ENCODE measurements at places on chromosomes 1 and 21.
A peak's percentile ranks its signal among the peaks of the same experiment; 100 is the strongest.

- DNase-seq: no peak
Measured at GRCh38 chr21:27244776-27245175, 277.9 kb upstream of the ADAMTS5 start.

DNA sequence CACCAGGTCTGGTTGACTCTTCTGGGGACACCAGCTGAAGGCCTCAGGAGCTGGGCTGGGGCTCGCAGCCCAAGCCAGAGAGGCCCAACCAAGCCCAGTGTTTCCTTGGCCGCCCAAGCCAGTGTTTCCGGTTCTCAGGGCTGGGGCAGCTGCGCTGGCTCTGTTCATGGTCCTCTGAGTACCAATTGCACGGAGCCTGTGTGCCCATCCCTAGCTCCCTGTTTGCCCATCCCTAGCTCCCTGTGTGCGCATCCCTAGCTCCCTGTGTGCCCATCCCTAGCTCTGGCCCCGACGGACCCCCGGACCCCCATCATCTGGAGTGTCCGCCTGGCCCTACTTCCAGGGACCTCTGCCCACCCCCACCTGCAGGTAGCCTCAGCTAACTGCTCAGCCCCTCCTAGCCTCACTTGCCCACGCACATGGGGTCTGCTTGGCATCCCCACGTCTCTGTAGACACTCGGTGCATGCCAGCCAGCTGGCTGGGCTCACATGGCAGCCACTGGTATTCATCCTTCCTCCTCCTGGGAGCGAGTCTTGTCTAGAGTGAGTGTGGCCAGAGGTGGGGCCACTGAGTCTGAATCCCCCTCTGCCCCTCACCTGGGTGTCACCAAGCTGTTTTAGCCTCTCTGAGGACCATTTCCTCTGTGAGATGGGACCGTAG, 64.0 kb downstream of the WNT9A start:
- no peak for DNase-seq

DNA sequence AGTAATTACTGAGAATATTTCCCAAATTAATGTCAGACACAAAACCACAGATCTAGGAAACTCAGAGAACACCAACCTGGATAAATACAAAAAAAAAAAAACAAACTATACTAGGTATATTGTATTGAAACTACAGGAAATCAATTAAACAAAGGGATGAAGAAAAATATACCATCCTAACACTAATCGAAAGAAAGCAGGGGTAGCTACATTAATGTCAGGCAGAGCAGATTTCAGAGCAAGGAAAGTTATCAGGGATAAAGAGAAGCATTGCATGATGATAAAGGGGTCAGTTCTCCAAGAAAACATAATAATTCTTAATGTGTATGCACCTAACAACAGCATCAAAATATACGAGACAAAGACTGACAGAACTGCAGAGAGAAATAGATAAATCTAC, 89.9 kb downstream of the TOMM20 start:
- no peak for DNase-seq

- peak; percentile 67 for DNase-seq
Measured at GRCh38 chr1:88175631-88176226, 508.3 kb upstream of the PKN2 start.

GRCh38 chr1:159889821-159890252, 10.1 kb downstream of the CFAP45 start:
- DNase-seq: peak; percentile 94

GRCh38 chr1:157286646-157287420, 148.6 kb upstream of the ETV3 start:
- no peak for DNase-seq

- DNase-seq: no peak
Measured at GRCh38 chr1:10594595-10595223, 120.0 kb downstream of the PEX14 start.

DNA sequence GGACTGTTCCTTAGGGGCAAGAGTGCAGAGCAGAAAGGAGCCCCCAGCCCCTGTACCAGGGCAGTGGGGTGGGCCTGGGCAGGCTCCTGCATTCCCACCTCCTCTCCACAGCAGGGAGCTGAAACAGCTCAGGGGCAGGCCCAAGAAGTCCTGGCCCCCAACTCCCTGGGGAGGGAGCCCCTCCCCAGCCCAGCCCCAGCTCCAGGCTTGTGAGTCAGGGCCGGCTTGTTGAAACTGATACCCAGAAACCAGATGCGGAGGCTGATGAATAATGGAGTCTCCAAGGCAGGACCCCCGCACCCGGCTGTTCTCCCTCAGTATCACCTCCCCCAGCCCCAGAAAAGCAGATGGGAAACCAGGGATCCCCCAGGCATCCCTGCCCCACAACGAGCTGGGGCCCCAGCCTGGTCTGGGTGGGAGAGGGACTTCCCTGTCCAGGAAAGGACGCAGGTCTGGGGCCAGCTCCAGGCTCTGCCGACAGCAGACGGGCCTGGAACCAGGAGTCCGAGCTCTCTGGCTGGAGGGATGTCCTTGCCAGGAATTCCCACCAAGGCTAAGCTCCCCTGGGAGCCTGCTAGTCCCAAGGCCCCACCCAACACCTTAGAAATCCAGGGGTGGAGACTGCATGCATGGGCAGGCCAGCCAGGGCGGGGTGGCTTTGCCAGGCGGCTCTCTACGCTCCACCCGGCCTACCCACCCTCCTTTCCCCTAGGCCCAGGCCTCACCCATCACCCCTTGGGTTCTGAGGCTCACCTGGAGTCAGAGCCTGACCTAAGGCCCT, 2.7 kb downstream of the PLEKHG5 start:
- no peak for DNase-seq

GRCh38 chr1:157653494-157653873, 47.1 kb downstream of the FCRL3 start:
- DNase-seq: no peak

DNA sequence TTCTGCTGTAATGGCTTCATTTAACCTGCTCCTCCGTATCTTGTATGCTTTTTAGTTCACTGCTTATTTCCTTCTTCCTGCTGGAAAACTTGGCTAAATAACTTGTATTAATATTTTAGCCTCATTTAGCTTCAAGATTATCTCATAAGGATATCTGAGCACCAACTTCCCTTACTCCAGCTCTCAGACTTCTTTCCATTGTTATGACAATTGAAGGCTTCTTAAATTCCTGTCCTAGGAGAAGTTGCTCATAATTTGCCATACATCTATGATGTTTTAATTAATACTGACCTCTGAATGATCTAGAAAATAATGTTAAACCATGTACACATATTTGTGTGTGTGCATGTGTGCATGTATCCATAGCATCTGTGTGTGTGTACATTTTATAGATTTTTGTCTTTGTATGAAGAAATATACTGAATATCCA, 1524.4 kb upstream of the TPTE start:
- DNase-seq: no peak

DNA sequence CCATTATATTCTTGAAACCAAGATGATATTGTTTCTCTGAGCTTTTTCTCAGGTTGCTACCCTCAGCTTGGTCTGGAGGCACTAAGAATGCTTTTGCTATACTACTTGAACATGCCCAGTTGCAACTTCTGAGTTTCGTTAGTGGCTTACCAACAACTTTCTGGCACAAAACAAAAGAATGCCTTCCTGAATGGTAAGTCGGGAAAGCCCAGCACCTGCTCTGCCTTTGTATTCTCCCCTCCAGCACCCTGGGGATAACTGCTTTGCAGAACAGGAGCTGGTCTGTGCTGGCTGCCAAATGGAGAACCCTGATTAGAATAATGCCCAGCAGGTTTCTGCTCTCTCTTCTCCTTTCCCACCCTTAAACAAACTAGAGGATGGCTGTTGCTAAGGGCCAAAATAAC, 149.3 kb downstream of the TGFB2 start:
- no peak for DNase-seq

DNA sequence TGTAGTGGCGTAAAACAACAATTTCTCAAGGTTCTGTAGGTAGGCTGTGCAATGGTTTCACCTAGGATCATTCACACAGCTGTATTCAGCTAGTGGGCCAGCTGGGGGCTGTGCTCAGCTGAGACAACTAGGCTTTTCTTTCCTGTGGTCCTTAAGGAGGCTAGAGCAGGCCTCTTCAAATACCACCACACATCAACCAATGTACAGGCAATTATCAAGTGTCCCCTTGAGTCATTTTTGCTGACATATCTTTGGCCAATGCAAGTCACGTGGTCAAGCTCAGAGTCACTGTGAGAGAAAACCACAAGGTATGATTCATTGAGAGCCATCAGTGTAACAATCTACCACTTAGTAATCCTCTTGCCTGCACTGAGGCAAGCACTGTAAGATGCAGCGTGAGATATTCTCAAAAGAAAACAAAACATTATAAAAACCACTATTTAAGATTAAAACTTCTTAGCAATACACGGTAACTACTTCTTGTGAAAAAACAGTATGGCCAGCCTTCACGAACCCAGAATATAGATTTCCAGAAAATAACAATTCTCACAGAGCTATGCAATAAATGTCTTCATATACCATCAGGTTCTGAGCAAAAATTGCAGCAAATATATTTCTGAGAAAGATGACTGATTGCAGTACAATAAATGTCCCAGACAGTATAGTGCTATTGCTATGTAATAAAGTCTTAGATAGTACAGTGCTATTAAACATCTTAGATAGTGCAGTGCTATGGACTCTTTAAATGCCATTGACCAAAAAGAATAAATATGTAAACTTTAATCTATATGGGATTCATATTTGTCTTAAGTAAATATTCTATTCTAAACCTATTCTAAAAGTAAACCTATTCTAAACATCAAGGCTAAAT, 55.3 kb downstream of the NME7 start:
- DNase-seq: peak; percentile 95

- no peak for DNase-seq
Measured at GRCh38 chr1:228810878-228811711, 75.8 kb downstream of the RHOU start.

- DNase-seq: no peak
Measured at GRCh38 chr21:19993268-19993667, 1004.9 kb upstream of the NCAM2 start.

- no peak for DNase-seq
Measured at GRCh38 chr1:167467126-167467710, 51.1 kb downstream of the CD247 start.

DNA sequence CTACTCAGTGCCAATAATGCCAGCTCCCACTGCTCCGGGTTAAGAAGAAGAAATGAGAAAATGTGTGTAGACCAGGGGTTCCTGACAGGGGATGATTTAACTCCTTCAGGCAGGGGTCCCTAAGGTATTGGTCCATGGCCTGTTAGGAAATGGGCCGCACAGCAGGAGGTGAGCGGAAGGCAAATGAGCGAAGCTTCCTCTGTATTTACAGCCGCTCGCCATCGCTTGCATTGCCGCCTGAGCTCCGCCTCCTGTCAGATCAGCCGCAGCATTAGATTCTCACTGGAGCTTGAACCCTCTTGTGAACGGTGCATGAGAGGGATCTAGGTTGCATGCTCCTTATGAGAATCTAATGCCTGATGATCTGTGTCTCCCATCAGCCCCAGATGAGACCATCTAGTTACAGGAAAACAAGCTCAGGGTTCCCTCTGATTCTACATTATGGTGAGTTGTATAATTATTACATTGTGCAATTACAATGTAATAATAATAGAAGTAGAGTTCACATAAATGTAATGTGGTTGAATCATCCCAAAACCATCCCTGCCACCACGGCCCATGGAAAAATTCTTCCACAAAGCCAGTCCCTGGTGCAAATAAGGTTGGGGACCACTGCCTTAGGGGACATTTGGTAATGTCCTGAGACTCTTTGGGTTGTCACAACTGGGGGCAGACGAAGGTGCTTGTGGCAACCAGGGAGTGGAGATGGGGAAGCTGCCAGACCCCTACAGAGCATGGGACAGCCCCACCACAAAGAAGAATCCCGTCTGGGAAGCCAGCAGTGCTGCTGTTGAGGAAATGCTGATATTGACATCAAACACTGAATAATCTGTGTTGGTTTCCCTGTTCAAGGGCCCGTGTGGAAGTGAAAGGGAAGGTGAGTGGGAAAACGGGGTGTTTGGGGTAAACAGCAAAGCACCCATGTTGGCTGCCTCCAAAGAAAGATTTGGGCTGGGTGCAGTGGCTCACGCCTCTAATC, 60.8 kb downstream of the DHRS3 start:
- peak; percentile 54 for DNase-seq

- DNase-seq: no peak
Measured at GRCh38 chr1:65704318-65704717, 88.4 kb upstream of the PDE4B start.

DNA sequence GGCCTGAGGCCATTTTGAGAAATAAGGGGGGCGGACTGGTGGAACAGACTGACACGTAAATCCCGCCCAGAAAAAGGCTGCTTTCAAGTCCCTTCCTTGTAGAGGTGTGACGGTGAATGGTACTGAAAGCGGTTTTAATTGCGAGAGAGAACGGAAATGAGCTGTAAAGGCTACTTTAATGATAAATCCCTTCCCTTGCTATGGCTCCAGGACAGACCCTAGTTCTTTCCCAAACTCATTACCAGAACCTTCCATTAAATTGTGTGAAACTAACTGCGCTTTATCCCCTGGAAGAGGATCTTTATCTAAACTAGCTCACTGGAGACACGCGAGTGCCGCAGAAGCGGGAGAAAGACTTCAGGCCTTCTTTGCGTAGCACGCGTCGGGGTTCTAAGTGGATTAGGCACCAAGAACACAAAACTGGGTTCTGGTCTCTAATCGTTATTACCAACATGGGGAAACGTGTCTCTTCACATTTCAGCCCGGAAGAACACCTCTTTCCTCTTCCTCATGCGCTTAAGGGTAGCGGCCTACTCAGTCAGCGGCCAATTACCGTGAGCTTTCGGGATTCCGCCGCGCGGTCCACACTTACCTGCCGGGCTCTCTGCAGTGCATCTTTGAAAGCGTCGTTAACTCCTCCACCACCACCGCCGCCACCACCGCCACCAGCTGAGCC, 441 bp downstream of the FUBP1 start:
- DNase-seq: peak; percentile 90

GRCh38 chr1:21630571-21631343, 38.4 kb downstream of the RAP1GAP start:
- peak; percentile 20 for DNase-seq

GRCh38 chr1:235112297-235113182, 16.1 kb downstream of the TOMM20 start:
- DNase-seq: no peak

- DNase-seq: no peak
Measured at GRCh38 chr1:226779561-226779960, 40.5 kb upstream of the ITPKB start.

- DNase-seq: no peak
Measured at GRCh38 chr21:14115646-14116045, 95.1 kb downstream of the LIPI start.

DNA sequence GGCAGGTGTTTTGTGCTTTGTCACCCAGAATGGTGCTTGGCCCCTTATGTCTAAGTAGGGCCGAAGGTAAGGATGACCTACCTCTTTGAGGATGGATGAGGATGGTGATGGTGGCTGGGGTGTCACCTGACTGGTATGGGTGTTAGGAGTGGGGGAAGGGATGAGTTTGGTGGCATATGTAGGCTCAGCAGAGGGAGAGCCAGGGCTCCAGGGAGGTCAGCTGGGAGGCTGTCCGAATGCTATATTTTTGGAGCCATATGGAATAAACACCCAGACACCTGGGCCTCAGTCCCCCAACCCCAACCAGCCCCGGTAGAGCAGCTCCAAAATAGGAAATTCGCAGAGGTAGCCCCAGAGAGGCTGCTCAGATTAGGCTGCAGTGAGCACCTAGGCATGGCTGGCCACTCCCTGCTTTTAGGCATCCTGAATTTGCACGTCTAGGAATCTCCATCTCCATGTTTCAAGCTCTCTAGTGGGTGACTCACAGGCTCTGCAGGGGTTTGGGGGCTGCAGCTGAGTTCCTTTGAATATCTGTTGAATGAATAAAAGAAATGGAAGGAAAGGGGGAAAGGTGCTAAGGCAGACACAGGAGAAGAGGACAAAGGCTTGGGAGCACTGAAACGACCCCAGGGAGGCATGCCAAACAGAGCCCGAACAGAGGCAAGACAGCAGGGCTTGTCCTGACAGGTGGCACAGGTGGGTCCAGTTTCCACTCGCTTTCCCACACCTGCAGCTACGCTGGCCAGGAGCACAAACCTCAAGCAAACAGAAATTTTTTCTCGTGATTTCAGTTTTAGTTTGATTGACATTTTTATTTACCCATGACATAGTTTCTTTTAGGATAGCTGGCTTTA, 135.3 kb upstream of the EDN2 start:
- peak; percentile 48 for DNase-seq
